ENCODE measurements at places on chromosomes 3 and 15. TPM values are rescaled to one million over a fixed set of nuclear protein-coding genes. Genes with fewer than 3 reads are reported as not detected.

The CPEB1 gene
- 0.48 TPM for total RNA-seq

The SPATA12 gene
- total RNA-seq, result not detected

The ANKRD63 gene
- not detected for total RNA-seq

The CAND2 gene
- total RNA-seq, result 1.2 TPM

The GOLGA8J gene
- total RNA-seq, result not detected

The OR5K4 gene
- total RNA-seq, result not detected

The ACY1 gene
- 42.4 TPM for total RNA-seq

The HTR3E gene
- not detected for total RNA-seq

- no peak for DNase-seq
These were observed 11.3 kb upstream of the OXSR1 start for GRCh38 chr3:38154033-38154494.

DNA sequence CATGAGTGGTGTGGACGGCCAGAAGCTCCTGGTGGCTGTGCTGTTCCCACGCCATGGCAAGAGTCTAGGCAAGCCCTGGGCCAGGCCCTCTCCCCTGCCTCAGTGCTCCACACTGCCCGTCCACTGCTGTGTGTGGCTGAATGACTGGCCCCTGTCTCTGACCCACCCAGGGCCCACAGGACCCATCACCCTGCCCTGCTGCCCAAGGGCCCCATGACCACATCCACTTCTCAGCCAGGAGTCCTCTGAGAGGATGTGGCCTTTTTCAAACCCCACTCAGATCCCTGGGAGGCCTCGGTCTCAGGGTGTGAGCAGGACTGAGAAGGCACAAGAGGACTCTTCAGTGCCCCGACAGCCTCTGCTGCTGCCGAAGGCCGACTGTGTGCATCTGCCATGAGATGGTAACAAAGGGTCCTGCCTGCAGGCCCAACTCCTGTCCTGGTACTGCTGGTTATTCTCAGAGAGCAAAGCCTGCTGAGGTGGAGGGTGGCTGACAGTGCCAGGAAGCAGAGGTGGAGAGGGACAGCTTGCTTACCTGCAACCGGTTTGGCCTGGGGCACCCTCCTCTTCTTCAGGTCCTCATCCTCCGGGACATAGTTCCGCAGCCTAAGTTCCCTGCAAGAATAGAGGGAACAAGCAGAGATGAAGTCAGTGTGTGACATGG is 47.5 kb downstream of the PTH1R start:
- DNase-seq, result no peak

DNA sequence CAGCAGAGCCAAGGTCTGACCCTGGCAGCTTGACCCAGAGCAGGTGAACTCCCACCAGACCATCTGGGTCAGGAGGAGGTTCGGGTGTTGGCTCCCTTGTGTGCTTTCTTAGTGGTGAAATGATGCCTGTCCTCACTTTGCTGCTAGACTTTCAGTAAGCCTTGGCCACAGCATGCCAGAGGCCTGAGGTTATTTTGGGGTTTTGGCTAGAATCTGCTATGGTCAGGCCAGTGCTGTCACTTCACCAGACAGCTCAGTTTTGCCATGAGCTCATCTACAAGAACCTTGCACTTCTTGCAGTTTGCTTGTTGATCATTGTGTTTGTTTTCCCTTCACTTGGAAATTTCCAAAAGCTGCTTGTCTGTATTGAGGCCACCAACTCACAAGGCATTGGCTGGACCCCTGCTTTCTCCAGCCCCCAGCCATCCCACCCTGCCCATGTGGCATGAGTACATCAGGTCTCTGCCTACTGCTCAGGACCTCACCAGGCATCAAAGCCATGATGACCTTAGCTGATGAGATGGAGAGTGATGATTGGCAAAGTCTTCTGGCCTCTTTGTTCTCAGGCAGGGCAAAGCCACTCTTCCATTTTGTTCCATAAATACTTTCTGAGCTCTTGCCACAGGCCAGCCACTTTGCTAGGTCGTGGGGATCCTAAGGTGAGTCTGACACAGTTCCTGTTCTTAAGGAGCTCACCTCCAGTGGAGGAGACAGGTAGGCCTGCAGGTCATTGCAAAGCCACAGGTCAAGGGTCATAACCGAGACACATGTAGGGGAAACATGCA is 122.6 kb downstream of the ARNT2 start:
- no peak for DNase-seq

DNA sequence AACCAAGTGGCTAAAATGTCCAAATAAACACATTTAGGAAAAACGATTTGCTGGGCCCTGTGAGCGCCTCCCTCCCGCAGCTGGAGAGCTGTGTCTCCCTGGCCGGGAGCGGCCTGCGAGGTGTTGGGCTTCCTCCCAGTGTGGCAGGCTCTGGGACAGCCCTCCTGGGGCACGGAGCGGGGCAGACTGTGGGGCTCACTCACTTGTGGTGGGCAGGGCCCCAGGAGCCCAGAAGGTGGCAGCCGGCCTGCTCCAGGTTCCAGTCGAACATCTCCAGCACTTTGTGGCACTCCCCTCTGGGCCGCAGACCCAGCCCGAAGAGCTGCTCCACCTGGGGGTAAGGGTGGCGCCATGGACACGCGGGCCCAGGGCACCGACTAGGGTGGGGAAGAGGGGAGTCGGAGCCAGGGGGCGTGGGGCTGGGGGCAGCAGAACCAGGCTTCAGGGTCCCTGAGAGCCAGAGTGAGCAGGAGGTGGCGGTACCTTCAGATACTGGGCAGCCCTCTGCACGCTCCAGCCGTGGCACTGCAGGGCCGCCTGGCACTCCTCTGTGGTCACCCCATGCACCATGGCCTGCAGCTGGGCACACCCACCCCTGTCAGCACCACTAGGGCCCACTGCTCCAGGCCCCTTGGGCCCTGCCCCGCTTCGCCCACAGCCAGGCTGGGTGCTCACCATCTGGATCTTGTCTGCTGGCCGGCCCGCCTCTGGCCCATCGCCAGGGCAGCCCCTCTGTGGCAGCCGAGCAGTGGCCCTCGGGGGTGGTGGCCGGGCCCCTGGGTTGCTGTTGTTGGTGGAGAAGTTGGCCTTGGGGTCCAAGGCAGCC is 41.5 kb downstream of the TNK2 start:
- DNase-seq, result no peak

DNA sequence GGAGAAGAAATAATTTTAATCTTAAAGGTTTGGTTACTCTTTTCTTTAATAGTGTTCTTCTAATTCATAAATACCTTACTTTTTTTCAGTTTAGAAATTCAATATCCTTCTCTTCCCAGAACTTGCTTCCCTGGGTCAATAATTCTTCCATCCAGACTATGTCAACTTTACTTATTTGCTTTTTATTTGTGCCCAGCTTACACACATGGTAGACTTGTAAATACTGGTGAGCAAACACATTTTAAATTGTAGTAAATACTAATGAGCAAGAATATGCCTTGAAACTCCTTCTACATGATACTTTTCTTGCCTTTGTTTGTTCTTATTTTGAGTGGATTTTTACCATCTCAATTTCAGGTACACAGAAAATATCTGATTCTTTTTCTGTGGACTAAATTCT is 33.7 kb downstream of the SST start:
- no peak for DNase-seq

- no peak for DNase-seq
These were observed 17.3 kb downstream of the NIPA2 start for GRCh38 chr15:22855791-22856190.

DNA sequence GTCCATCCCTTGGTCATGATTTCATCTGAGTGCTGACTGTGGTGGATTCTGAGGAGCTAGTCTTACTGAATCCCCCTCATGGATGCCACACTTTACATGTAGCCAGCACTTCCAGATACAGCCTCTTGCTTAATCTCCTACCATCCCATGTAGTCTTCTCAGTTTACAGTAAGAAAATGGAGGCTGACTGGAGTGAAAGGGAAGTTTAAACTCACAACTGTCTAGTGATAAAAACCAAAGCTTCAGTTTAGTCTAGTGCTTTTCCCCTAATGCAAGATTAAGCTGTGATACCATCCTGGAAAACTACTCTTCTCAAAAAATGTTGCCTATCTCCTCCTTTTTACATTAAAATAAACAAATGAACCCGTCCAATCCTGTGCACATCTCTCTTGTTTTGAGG is 146.8 kb upstream of the HES1 start:
- DNase-seq, result no peak

- no peak for DNase-seq
These were observed 52.6 kb upstream of the CP start for GRCh38 chr3:149274220-149274619.

DNA sequence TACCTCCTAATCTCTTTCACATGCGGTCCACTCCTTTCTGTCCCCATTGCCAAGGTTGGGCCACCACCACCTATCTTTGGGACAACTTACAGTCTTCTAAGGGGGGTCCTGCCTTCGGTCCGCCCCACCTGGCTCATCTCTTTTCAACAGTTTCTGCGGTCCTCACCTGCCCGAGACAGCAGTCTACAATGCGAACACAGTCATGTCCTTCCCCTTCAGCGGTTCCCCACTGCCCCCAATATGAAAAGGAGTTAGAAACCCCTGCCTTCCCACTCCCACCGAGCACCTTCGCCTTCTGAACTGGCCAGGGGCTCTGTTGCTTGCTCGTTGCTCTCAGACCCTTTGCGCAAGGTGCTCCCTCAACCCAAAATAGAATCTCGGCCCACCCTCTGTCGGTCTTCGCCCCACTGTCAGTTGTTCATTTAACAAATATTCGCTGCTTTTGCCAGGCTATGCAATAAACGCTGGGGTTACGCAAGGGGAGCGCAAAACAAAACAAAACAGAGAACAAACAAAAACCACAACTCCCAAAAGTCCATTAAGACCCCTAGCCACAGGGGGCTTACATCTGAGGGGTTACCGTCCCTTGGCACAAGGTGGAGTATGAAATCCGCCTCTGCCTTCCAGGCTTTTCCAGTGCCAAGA is 611 bp upstream of the FANCI start:
- DNase-seq, result no peak

- no peak for DNase-seq
These were observed 92.4 kb downstream of the CLDN1 start for GRCh38 chr3:190229632-190230424.

DNA sequence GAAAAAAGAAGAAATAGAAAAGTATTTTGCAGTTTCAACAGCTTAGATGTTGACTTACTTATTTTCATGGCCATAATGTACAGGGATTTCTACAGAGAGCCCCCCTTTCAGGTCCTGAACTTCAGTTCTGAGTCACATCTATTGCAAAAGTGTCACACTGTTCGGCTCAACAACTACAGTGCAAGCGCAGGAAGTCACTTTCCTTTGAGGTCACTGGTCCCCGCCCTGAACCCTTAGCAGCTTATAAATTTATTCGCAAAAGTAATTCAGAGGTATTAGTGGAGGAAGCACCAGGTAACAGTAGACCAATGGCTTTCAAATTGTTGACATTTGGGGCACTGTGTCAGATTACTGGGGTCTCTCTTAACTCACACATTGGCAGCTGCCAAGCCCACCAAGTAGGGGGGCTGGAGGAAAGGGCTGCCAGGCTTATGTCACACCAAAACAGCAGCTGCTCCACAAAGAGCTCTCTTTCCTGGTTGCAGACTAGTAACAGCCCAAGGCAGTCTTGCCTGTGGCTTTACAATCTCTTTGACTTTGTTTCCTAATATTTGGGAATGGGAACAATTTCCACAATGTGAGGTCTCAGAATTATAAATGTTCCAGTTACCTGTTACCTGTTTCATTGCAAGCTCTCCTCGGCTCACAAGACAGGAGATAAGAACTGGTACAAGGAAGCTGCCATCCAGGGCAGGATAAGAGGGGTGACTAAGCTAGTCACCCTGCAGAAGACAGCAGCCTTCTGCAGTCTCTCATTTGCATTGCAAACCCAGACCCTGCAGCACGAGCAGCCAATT is 130.2 kb upstream of the STRIT1 start:
- DNase-seq, result no peak

DNA sequence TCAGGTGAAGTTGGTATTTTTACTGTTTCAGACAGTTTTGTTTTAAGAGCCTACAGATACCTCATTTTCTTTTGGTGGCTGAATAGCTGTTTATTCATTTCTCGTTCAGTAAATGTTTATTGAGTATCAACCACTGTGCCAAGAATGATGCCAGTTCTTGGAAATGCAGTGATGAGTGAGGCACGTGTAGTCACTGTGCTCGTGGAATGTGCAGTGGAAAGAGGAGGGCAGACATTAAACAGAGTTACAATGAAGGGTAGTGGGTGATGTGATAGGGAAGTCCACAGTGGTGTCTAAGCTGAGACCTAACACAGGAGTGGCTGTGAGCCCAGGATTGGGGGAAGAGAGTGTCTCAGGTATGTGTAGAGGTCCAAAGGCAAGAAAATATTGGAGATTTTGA is 73.7 kb downstream of the ARHGEF26 start:
- DNase-seq, result no peak

- DNase-seq, result no peak
These were observed 301.7 kb upstream of the RORA start for GRCh38 chr15:61530769-61531168.

DNA sequence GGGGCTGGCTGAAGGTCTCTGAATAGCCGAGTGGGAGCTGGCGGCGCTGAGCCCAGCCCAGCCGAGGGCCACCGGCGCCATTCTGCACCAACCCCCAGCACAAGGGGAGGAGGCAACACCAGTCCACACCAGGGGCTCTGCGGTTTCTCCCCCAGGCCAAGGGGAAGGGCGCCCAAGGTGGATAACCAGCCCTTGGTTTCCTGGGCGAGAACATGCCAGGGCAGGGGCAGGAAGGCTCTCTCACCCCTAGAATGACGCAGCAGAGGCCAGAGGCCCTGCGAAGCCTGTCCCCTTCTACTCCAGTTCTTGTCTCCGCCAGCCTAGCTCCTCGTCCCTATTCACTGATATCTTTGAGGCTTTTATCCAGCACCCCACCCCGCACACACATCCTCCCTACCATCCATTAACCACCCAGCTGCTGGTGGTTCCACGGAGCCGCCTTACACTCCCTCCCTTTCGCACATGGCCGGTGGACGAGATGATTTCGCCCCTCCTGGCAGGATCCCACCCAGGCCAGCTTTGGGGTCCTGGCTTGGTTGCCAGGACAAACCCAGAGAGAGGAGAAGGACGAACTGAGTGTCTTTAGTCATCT is 1.3 kb downstream of the RBPMS2 start:
- no peak for DNase-seq

DNA sequence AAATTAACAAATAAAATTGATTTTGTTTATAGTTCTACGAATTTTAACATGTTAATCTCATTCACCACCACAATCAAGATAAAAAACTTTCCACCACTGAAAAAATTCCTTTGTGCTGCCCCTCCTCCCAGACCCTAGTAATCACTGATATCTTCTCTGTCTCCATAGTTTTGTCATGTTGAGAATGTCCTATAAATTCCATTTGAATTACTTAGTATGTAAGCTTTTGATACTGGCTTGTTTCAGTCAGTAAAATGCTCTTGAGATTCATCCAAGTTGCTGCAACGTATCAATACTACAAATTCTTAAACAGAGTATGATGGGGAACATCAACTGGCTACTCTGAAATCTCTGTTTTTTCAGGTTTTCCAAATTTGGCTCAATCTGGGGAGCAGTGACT is 129.6 kb downstream of the CTNNB1 start:
- no peak for DNase-seq

DNA sequence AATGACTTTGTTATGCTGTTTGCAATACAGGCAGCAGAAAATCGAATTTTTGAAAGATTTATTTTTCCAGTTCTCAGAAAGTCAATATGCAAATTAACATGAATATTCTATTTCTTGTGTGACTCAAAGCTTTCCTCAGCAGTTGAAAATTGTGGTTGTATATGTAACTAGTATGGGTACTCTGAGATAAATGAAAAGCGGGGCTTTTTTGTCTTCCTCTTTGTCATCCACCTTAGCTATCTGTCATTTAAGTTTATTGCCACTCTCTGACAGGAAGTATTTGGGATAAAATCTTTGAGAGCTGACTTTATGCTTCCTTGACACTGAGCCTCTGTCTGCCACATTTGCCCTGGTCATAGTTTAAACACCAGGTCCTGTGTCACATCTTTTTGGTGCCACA is 91.5 kb downstream of the ATG7 start:
- DNase-seq, result no peak
